ENCODE measurements at places on chromosomes 1 and 21.

GRCh38 chr1:47262787-47263413, 30.9 kb upstream of the TAL1 start:
- DNase-seq, result no peak

DNA sequence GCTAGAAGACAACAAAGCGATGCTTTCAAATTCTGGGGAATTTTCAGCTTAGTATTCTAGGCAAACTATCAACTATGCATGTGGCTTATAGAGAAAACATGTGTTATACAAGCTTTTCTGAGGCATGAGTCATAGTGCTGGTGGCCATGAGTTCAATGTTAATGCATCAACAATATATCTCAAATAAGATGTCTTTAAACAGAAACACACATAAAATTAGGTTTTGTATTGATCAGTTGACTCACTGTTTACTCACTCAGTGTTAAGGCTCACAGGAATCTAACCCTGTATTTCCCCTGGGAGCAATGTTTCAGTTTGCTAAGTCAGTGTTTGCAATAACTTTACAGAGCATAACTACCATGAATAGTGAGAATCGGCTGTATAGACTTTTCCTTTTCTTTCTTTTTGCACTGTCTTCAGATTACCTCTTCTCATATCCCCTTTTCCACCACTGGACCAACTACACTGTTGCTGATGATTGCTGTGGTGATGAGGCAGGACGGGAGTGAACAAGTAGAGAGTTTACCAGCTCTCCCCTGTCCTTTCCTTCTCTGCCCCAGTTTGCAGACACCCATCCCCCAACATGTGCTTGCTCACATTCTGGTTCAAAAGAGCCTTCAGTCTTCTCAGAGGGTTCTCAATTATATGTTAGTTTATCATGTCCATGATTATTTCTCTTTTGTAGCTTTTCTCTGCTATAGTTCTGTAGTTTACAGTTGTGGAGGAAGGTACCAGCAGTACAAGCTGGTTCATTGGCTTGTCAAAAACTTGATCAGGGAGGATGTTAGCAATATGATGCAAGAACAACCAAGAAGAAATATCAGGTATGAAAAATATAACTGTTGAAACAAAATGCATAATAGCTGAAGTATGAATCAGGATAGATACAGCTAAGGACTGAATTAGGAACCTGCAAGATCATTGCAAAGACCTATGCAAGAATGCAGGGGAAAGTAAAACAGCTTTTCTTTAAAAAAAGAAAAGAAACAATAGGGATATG, 23.9 kb downstream of the CD2 start:
- DNase-seq, result no peak

GRCh38 chr1:79657951-79658658, 651.6 kb upstream of the ADGRL4 start:
- no peak for DNase-seq

GRCh38 chr1:187157115-187157514, 328.4 kb downstream of the PLA2G4A start:
- DNase-seq, result no peak

DNA sequence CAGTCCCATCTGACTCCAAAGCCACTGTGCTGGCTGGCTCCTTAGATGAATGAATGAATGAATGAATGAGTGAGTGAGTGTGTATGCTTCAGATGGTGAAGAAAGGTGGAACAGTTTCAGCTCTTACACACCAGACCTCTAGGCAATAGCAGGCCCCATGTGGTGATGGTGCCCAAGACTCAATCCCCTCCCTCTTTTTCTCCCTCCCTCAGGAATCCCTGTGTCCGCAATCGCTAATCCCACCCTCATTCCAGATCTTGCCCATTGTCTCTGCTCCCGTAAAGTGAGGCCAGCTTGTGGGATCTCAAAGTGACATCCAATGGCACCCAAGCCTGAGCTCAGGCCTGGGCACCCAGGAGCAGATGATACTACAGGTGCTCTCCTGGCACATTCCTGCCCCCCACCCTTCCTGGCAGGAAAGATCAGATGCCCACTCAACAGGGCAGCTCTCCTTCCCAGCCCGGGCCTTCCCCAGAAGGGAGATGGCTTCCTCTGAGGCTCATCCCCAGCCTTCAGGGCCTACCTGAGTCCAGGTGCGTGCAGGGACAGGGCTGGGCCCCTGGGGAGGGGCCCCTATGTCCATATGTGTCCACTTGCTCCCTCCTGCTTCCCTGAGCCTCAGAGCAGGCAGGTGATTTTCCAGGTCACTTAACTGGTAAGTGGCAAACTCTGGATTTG, 106.4 kb downstream of the HMGB4 start:
- no peak for DNase-seq

DNA sequence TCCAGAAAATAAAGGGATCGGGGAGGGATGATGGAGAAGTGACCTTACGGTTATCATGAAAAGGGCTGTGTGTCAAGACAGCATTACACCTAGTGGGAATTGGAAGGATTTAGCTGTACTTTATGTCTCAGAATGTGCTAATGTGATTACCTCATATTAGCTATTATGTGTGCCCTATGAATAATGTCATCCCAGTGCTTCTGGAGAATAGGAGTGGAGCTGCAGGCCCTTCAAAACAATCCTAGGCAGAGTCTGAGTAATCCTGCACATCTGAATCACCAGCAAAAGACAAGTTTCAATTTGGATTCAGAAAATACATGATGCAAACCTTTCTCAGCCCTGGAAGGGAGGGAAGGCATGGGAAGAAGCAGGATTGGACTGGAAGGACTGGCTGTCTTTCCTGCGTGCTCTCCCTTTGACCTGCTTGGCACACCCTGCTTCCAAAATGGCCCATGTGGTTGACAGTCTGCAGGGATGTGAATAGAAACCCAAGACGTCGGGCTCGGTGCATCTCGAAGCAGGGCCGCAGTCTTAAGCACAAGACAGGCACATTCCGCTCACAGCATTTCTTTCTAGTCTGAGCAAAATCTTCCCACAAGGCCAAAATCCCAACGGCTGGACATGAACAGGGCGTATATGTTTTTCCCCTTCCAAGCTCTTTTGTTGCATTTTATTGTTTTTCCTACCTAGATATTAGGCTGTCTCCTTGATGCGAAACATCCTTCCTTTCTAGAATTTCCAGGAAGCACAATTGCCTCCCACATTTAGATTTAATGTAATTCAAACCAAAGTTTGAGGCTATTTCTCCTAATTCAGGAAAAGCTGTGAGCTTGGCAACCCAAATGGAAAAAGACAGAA, 54.3 kb upstream of the TARBP1 start:
- peak; percentile 46 for DNase-seq

- DNase-seq, result peak; percentile 64
Observed at GRCh38 chr1:46248122-46248920, 758 bp downstream of the RAD54L start.

GRCh38 chr1:81186261-81186660, 614.5 kb upstream of the ADGRL2 start:
- no peak for DNase-seq

- no peak for DNase-seq
Observed at GRCh38 chr1:13754510-13755103, 54.6 kb downstream of the PRDM2 start.
